ENCODE measurements at places on chromosomes 1 and 21. TPM values are rescaled to one million over a fixed set of nuclear protein-coding genes. Genes with fewer than 3 reads are reported as not detected.
A peak's percentile ranks its signal among the peaks of the same experiment; 100 is the strongest.

CD1E gene
- total RNA-seq = not detected

OLIG1 gene
- 6.1 TPM for total RNA-seq

- peak; percentile 71 for DNase-seq
These were observed 677 bp downstream of the AGPAT3 start for GRCh38 chr21:43865540-43866259.

CTSS gene
- 6.9 TPM for total RNA-seq

MPL gene
- not detected for total RNA-seq

- DNase-seq = no peak
These were observed 395.8 kb downstream of the PTPRU start for GRCh38 chr1:29631836-29632805.

RNASEL gene
- 4.1 TPM for total RNA-seq

GRCh38 chr1:28719332-28719619 lies 17.5 kb upstream of the YTHDF2 start:
- DNase-seq = no peak

LCE3D gene
- not detected for total RNA-seq

GRCh38 chr1:153698020-153698922 lies 19.8 kb downstream of the NPR1 start:
- DNase-seq = peak; percentile 32

- no peak for DNase-seq
These were observed 433.9 kb downstream of the SIPA1L2 start for GRCh38 chr1:232196042-232196441.

- DNase-seq = no peak
These were observed 11.9 kb upstream of the TCP10L start for GRCh38 chr21:32597205-32597604.

EDARADD gene
- total RNA-seq = 3.7 TPM

DNA sequence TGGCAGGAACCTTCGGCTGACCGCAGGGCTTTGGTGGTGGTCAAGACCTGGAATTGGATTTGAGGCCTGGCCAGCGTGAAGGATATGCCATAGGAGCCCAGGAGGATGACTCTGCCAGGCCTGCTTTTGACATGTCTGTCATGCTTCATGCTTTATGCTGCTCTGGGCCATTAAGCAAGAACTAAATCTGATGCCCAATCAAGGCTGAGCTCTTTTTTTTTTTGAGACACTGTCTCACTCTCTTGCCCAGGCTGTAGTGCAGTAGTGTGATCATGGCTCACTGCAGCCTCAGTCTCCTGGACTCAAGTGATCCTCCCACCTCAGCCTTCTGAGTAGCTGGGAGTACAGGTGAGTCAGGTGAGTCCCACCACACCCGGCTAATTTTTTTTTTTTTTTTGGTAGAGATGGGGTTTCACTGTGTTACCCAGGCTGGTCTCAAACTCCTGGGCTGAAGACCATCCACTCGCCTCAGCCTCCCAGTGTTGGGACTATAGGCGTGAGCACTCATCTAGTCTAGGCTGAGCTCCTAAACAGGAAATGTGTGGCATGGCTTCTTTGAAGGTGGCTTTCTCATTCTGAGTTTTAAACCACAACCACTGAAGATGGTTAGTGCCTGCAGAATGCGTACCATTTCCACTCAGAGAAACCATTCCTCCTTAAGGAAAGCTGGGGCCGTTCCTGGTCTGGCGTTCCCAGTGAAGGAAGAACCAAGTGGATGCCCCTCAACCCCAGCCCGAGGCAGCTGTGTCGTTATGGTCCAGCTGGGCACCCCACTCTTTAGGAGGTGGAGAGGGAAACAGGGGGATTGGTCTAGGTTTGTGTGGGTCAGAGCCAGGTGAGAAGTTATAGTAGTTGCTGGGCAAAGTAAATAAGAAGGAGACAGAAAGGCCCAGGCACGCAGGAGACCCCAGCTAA lies 34.2 kb upstream of the ATP5PO start:
- DNase-seq = no peak

FNBP1L gene
- total RNA-seq = 254 TPM

CORT gene
- total RNA-seq = 4.9 TPM

DNA sequence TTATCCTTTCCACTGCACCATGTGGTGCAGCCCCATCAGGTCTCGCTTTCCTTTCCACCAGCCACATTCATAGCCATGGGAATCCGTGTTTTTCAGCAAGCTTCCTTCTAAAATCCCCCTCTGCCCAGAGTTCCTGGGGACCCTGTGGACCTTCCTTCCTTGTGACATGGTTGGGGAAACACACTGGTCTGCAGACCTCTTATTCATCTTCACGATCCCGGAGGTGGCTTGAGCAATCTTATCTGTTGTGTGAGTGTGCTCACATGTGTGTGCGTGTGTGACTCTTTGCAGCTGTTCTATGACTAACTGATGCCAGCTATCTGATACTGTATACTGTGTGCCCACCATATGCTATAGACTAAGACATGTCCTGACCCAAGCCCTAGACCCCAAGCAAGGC lies 15.6 kb upstream of the IL10 start:
- no peak for DNase-seq

DNA sequence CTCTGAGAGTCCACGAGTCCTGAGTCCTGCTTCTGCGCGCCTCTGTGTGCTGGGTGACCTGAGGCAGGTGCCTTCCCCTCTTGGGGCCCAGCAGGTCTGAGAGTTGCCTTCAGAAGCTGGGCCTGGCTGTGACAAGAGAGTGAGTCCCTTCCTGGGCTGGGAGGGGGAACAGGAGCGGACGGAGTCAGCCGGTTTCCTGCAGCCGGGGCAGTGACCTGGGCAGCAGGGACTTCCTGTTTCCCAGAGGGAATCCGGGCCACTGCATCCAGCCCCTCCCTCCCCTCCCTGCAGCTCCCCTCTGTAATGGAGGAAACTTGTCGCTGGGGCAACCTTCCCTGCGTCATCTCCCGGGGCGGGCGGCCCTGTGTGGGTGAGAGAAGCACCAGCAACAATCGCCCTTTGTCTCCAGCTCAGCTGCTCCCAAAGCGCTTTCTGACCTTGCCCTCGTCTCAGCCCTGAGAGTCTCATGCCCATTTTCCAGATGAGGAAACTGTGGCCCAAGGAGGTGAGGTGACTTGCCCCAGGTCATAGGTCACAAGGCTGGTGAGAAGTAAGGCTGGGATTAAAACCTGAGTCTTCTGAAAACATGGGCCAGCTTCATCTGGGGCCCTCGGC lies 61.1 kb downstream of the SDC3 start:
- peak; percentile 79 for DNase-seq

All from frontal cortex (tissue), 4 donors.